ENCODE measurements at places on chromosomes 16 and 17.

- no peak for DNase-seq
These were observed 22.0 kb downstream of the MYO1D start for GRCh38 chr17:32854832-32855389.

DNA sequence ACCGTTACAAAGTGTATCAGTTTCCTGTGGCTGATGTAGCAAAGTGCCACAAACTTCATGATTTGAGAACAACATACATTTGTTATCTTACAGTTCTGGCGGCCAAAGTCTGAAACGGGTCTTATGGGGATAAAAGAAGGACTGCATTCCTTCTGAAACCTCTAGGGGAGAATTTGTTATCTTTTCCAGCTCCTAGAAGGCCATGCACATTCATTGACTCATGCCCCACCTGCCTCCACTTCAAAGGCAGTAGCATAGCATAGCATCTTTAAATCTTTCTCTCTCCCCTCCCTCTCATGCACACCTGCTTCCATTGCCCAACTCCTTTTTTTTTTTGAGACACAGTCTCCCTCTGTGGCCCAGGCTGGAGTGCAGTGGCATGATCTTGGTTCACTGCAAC lies 190.7 kb upstream of the DYNLRB2 start:
- DNase-seq, result no peak

GRCh38 chr16:73817526-73818324 lies 478.9 kb upstream of the PSMD7 start:
- DNase-seq, result no peak

- no peak for DNase-seq
These were observed 646 bp upstream of the HES7 start for GRCh38 chr17:8124350-8125153.

DNA sequence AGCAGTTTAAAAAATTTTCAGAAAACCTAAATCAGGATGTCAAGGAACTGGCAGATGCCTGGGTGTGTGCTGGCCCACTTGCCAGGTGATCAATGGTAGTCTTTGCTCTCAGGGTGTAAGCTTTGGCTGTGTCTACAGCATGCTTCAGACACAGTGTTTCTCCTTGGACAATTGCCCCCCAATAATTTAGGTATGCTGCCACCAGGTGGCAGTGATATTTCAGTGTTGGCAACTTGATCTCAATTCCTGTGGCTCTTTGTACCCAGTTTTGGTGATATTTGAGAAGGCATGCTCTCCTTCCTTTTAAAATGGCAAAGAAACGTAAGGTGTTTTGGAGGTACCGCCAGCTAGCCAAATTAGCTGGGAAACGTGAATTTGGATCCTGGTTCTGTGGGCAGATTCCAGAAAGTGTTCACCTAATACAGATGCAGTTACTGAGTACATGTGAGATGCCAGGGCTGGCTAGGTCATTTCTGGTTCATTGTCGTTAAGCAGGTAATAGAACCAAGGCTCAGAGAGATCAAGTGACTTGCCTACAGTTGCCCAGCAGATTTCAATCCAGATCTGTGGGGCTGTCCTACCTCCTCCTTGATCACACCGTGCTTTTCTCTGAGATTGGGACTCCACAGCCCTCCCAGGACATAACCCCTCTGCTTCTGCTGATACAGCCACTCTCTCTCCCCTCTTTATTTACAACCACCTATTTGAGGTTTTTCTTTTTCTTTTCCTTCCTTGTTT lies 155.6 kb upstream of the PLCG2 start:
- DNase-seq, result no peak

- DNase-seq, result no peak
These were observed 356.7 kb downstream of the SOX9 start for GRCh38 chr17:72477491-72477890.

DNA sequence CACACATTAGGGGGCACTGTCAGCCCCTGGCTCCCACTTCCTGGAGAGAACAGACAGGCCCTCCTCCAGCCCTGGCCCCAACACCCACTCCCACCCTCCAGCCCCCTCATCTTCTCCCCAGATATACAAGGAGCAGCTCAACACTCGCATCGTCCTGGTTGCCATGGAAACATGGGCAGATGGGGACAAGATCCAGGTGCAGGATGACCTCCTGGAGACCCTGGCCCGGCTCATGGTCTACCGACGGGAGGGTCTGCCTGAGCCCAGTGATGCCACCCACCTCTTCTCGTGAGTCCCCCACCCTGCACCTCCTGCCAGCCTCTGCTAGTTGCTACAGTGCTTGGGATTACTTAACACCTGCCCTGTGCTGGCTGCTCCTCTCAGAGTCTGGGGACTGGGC lies 14.4 kb downstream of the ADAM11 start:
- no peak for DNase-seq

- peak; percentile 12 for DNase-seq
These were observed 27.9 kb upstream of the HSBP1 start for GRCh38 chr16:83779886-83780285.

GRCh38 chr17:29145289-29146073 lies 34.7 kb downstream of the MYO18A start:
- DNase-seq, result no peak

GRCh38 chr17:57852955-57853328 lies 3.1 kb upstream of the MRPS23 start:
- no peak for DNase-seq

DNA sequence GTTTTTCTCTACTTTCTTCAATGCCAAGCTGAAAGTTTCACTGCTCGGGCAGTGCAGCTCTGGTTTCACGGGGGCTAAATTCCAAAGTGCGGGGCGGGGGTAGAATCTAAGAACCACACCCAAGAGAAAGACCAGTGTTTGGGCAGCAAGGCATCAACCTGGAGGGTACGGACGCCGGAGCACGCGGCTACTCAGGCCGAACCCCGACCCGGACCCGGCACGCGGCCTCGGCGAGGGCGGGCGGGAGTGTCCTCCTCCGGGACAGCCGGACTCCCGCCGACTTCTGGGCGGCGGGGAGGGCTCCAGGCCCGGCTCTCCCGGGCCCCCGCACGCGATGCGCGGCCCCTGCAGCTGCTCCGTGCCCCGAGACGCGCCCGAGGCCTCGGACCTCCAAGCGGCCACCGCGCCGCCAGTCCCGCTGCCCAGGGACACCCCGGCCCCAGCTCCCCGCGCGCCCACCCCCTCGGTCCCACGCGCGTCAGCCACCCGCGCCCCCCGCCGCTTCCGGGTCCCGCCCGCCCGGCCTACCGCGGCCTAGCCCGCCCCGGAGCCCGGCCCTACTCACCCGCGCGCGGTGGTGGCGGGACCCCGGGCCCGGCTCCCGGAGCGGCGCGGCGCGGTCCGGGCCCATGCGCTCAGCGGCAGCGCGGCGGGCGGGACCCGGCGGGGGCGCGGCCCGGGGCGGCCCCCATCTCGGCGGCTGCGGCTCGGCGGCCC lies 561 bp downstream of the AXIN1 start:
- no peak for DNase-seq

DNA sequence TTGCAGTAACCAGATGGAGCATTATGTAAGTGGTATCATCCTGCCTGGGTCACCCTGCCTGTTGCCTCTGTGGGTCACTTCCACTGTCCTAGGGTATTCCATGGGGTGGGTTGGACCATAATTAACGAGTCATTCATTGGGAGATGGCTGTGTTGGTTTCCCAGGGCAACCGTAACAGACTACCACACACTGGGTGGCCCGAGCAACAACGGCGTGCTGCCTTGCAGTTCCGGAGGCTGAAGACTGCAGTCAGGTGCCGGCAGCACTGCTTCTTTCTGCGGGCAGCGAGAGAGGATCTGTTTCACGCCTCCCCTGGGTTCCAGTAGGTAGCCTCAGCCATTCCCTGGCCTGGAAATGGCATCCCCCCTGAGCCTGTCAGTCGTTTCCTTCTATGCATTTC lies 28.9 kb upstream of the CMIP start:
- no peak for DNase-seq

DNA sequence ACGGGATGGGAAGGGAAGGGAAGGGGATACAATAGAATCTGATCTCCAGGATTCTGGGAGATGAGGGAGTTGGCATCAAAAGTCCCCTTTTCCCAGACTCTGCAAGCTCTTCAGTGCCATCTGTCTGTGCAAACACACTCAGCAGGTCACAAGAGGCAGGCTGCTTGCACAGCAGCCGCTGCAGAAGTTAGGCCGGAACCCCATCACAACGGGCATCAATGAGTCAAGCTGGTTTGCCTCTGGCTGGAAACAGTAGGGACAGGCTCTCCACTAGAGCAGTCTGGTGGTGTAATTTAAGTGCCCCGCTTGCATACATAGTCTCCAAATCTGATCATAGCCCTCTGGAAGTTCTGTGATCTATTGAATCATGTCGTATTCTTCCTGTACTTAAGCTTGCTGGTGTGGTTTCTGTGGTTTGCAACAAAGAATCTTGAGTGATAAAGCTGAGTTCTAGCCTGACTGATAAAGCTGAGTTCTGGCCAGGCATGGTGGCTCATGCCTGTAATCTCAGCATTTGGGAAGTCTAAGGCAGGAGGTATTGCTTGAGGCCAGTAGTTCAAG lies 33.7 kb upstream of the KDM8 start:
- DNase-seq, result peak; percentile 25

- DNase-seq, result peak; percentile 89
These were observed 144.7 kb upstream of the SOX9 start for GRCh38 chr17:71976011-71976649.

- no peak for DNase-seq
These were observed 12.3 kb upstream of the CDC42EP4 start for GRCh38 chr17:73324160-73324475.

DNA sequence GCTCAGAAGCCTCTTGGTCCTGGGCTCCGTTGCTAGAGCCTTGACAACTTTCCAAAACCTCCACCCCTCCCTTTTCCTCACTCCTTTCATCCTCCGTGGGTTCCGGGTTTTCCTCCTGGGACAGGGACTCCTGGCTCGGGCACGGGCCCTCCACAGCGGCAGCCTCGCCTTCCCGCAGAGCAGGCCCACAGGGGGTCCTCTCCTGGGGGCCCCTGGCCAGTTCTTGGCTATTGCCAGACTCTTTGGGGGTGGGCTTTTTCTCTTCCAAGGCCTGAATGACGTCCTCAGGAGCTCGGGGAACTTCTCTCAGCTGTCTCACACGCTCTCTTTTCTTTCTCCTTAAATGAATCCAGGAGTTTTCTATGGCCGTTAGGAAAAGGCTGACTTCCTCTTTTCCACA lies 19.3 kb upstream of the MNT start:
- no peak for DNase-seq

DNA sequence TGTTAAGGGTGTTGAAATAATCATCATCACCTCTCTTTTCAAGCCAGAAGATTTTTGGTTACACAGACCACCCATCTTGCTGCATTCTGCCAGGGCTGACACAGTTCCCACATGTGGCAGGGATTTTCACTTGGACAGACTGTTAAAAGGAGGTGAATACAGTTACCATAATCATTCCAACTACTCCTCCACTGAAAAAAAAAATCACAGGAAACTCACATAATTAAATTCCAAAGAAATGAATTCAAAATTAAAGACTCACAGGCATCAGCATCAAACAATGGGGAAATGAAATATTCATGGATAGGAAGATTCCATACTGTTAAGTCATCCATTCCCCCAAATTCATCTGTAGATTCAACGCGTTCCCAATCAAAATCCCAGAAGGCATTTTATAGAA lies 209.4 kb downstream of the MRTFB start:
- no peak for DNase-seq

- no peak for DNase-seq
These were observed at the start of gene SDR42E2 for GRCh38 chr16:22161999-22162655. Gene SDR42E2, plus strand, starts transcription at chr16:22162506. Its CDS starts 3,077 bp downstream, at chr16:22165583.

GRCh38 chr16:85798901-85799496 lies 345 bp downstream of the EMC8 start:
- DNase-seq, result no peak

GRCh38 chr17:39629898-39630297 lies 3.1 kb downstream of the PPP1R1B start:
- no peak for DNase-seq

DNA sequence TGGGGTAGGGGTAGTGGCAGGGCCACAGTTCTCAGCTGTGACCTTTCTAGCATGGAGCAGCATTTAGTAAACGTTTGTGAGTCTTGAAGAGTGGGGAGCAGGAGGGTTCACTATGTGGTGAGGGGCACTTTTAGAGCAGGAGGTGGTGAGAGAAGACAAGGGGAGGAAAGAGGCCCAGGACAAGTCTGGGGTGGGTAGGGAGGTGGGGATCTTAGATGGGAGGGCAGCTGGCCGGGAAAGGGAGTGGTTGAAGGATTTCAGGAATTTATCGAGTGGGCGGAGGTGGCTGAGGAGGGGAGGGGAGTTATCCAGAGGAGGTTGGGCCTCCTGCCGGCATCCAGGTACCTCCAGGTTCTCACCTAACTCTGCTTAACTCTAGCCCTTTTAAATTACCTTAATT lies 1.9 kb downstream of the CLEC16A start:
- DNase-seq, result no peak

GRCh38 chr17:42670789-42671657 lies 5.8 kb downstream of the PLEKHH3 start:
- DNase-seq, result no peak

- no peak for DNase-seq
These were observed 44.8 kb downstream of the ABCC12 start for GRCh38 chr16:48110982-48111381.
